ENCODE measurements at places on chromosomes 6 and 20.

GRCh38 chr6:88492241-88492640, 326.1 kb upstream of the CNR1 start:
- DNase-seq: no peak

- DNase-seq: peak; percentile 78
Measured at GRCh38 chr6:125789576-125790357, 993 bp upstream of the NCOA7 start.

GRCh38 chr20:36745234-36745926, 510 bp downstream of the NDRG3 start:
- DNase-seq: peak; percentile 59

DNA sequence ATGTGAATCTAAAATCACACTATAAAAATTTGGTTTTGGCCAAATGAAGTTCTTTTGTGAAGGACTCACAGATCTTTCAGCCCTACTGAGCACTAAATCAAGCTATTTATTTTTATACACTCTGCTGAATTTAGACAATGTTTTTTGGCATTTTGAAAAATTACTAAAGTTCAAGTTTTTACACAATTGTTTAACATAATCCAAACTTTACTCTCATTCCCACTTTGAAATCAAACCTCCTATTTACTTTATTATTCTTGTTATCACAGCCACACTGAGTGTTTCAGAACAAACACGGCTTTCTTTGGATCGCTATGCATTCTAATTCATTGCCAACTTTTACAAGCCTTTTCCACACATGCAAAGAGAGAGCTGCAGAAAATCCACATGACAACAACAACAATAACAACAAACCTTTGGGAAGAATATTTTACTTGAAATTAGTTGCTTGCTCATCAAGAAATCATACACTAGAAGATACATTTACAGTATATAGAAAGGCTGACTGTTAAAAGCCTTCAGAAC, 49.1 kb upstream of the TMEM30A start:
- DNase-seq: no peak

DNA sequence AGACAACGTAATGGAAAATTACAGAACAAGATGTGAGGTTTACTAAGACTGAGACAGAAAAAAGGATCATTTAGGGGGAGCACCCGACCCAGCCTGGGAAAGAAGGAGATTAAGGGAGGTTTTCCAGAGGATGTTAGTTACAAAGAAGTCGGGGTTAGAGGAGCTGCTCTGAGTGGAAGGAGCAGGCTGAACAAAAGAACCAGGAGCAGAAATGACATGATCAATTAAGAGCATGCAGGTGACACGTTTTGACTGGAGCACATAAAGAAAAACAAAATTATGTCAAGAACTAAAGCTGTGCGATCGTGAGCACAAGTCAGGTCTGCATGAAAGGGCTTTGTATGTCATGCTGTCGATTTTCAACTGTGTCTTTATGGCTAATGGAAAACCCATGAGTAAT, 417.3 kb upstream of the MARCKS start:
- no peak for DNase-seq

DNA sequence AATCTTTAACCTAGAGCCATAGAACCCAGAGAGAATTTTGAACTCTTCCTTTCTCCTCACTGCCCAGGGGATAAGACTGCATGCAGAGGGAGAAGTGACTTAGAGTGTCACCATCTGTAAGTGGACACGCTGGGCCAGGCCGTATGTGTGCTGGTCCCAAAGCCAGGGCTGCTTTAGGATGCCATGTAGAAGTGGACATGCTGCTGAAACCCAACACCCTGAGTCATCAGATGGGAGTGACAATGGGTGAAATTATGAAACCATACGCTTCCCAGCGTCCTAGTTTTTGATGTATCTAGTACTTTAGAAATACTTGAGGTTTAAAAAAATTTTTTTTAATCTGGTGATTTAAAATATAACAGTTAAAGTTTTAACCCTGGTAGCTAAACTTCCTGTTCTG, 191.1 kb downstream of the FNDC1 start:
- DNase-seq: no peak

- DNase-seq: peak; percentile 75
Measured at GRCh38 chr6:52595796-52596130, 18.9 kb upstream of the TRAM2 start.

- peak; percentile 72 for DNase-seq
Measured at GRCh38 chr6:28673787-28674671, 148.3 kb downstream of the GPX5 start.

- DNase-seq: peak; percentile 8
Measured at GRCh38 chr6:121600389-121601168, 165.1 kb downstream of the GJA1 start.

GRCh38 chr20:4091490-4092479, 76.4 kb upstream of the RNF24 start:
- peak; percentile 58 for DNase-seq

- peak; percentile 85 for DNase-seq
Measured at GRCh38 chr20:52972190-52972937, at the start of gene TSHZ2. TSS of gene TSHZ2 (plus strand) at chr20:52972358. CDS start at chr20:52973294, 936 bp downstream.

- DNase-seq: no peak
Measured at GRCh38 chr6:3750317-3751076, 1.0 kb downstream of the PXDC1 start.

- DNase-seq: no peak
Measured at GRCh38 chr6:39958947-39959346, 24.7 kb upstream of the MOCS1 start.

GRCh38 chr20:45592574-45593189, 13.6 kb upstream of the WFDC8 start:
- peak; percentile 49 for DNase-seq

- DNase-seq: no peak
Measured at GRCh38 chr6:31468311-31468710, 29.6 kb upstream of the MICB start.

- DNase-seq: no peak
Measured at GRCh38 chr20:46302106-46302505, 6.2 kb downstream of the CDH22 start.

DNA sequence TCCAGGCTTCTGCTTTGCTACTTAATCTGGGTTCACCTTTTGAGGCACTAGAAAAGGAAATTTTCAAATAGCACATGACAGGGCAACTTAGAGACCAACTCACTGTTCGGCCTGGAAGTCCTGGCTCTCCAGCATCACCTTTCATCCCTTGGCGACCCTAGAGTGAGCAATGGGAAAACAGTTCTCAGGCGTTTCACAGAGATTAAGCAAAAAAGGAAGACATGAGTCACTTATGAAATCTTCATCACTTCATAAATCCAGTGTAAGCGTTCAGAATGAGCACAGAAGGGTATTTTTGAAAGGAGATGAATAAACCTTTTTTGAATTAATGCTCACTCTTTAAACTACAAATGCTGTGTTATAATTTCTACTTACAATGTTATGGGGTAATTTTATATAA, 104.0 kb downstream of the COL12A1 start:
- DNase-seq: no peak

- DNase-seq: peak; percentile 80
Measured at GRCh38 chr6:76876922-76877553, 586.3 kb downstream of the HTR1B start.

- no peak for DNase-seq
Measured at GRCh38 chr6:6699741-6700367, 111.3 kb downstream of the LY86 start.

GRCh38 chr20:36259177-36260061, 23.1 kb downstream of the AAR2 start:
- no peak for DNase-seq

DNA sequence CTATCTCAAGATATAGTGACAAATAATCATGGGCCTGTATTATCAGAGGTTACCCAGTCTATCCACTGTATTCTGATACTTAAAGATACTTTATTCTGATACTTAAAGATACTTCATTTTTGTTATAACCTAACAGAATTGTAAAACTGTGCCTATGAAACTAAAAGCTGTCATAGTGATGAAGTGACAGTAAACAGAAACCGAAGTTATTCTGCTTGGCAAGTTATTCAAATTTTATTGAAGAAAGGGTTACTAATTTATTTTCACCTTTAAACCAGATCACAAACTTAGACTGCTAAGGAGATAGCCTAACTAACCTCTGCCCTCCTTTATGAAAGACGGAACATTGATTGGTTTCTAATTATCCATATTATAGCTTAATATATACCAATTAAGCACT, 604.6 kb upstream of the IMPG1 start:
- no peak for DNase-seq

DNA sequence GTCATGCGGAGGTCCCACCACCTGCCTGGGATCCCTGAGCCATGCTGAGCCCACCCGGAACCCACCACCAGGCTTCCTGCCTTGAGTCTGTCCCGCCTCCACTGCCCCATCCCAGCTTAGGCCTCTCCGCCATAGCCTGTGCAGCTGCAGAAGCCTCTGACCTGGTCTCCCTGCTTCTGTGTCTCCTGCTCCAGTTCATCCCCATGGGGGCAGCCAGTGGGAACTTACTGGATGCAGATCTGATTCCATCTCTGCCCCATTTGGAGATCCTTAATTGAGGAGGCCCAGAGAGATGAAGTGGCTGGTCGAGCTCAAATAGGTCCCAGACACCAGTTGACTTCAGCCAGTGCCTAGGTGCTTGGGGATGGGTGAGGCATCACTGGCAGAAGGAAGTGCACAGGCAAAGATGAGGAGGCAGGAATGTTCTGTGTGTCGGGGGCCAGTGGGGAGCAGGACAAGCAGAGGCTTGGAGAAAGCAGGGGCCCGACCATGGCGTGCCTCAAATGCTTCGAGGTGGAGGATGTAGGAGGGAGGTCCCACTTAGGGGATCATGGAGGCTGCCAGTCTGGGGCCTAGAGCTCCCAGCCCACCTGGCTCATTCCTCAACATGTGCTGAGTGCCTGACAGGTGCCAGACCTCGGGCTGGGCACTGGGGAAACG, 112.8 kb downstream of the TOX2 start:
- no peak for DNase-seq

DNA sequence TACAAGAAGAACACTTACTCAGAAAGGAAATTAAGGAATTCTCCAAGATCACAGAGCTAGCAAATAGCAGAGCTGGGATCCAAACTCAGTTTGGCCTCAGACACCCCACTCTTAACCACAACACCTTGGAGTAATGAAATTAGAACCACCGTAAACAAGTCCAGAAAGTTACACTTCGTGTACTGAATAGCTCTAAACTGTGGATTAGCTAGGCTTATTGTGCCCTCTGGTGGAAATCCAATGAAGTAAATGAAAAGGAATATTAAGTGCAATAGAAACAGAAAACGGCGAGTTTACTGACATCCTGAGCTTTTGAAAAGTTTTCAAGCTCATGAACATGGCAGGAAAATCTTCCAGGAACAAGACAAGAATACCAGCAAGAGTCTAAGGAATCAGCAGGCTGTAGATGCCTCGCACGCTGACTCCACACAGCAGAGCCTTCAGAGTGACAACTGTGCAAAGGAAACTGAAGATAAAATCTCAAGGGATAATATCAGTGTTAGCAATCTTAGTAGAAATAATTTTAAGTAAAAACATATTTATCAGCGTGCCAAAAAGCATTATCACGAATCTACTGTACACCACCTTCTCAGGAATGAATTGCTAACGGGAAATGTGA, 34.6 kb downstream of the FBXO5 start:
- DNase-seq: peak; percentile 53

DNA sequence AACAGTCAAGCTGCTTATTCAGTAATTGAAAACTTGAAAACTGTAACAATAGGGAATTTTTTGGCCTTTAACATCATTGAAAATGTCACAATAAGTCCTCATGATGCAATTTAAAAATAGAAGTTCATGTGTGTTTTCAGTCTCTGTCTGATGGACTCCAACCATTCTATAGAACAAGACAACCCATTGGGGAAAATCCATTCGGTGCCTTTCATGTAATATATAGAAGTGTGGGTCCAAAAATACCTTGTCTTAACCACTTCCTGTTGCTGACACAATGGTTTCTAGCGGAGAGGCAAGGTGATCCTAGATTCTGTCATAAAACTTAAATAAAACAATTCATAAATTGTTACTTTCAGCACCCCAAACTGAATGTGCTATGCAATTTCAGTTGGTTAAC, 1131.3 kb upstream of the MAP3K7 start:
- no peak for DNase-seq

- DNase-seq: no peak
Measured at GRCh38 chr20:6506906-6507305, 260.6 kb upstream of the BMP2 start.

GRCh38 chr20:51341581-51341980, 200.9 kb downstream of the NFATC2 start:
- no peak for DNase-seq

DNA sequence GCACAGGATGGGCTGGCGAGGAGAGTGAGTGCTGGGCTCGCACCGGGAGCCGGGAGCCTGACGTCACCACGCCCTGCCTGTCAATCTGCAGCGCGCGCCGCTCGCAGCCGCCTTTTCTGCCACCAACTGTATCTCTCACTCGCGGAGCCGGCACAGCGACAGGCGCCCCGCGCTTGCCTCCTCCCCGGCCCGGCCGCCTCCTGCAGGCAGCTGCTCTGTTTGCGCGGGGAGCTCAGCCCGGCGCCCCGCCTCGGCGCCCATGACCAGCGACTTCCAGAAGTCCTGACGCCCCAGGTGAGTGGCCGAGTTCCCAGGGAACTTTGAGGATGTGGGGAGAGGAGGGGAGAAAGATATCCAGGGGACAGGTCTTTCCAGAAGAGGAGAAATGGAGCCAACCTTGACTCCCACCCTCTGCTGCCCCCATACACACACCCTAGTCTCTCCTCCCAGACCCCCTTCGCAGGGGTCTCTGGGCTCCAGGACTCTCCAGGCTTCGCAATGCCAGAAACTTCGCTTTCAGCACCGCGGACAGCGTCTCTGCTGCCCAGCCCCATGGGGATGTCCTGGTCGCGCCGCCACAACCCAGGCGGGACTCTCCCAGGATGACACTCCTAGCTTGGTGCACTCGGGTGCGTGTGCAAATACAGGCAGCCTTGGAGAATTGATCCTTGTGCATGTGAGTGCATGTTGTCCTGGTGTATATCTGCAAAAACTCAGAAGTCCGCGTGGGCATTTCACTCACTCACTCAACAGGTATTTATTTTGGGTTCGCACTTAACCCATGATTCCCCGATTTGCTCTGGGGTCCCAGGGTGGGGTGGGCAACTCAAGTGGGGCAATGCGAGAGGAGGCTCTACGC, at the start of gene GPR6:
GPR6 (plus strand) TSS at position 138 of the 859 bp plus-strand sequence. CDS start 802 bp downstream, outside the sequence.
- peak; percentile 57 for DNase-seq

DNA sequence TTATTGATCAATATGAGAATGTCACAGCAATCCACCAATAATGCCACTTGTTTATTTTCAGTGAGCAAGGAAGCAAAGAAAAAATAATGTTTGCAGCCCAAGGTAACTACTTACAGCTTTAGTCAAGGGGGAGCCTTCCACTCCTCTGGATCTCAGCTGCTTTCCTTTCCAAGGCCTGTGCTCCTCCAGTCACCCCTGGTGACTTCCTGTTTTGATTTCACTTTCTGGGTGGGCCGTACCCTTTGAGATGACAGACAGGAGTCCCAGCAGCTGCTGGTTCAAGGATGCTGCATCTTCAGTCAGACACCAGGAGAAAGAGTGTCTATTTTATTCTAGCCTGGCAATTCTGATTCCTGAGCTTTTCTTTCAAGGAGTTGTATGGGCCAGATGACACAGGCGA, 5.6 kb upstream of the VNN2 start:
- no peak for DNase-seq

GRCh38 chr20:4568361-4568959, 153.2 kb upstream of the PRND start:
- no peak for DNase-seq
